ENCODE measurements at places on chromosomes 6 and 20.

GRCh38 chr6:88013015-88013414 lies 34.6 kb upstream of the SPACA1 start:
- DNase-seq, result no peak

- DNase-seq, result no peak
Observed at GRCh38 chr6:157551041-157551832, 170.2 kb downstream of the ZDHHC14 start.

GRCh38 chr6:5112066-5112799 lies 27.1 kb downstream of the PPP1R3G start:
- no peak for DNase-seq

GRCh38 chr6:24125980-24126379 lies at the start of gene NRSN1:
TSS of gene NRSN1 (plus strand) at chr6:24126215. CDS start at chr6:24134328, 8,113 bp downstream.
- peak; percentile 8 for DNase-seq

DNA sequence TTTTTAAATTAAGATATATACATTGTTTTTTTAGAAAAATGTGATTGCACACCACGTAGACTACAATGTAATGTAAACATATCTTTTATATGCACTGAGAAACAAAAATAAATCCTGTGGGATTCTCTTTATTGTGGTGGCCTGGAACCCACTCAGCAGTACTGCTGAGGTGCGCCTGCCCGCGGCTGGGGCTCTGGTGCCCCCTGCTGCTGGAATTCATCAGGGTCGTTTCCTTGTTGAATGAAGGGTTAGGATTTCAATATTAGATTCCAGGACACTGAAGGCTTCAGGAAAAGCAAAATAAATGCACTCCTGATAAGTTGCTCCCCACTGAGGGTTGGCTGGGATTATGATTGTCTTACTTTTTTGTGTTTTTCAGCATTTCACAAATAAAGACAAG lies 175.8 kb upstream of the GGTLC1 start:
- peak; percentile 45 for DNase-seq

DNA sequence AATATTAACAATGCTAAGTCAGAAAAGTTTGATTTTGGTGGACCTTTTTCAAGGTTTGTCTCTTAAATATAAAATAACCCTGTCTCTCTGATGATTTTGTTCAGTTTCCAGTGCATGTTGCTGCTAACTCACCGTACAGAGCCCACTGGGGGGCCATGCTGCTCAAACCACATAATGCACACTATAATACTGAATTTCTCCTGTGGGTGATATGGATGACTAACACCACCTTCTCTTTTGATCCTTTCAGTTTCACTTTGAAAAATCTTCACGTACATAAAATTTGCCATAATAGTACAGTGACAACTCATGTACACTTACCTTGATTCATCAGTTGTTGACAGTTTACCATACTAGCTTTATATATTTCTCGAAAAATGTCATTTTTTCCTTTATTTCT lies 506.6 kb upstream of the MAN1A1 start:
- peak; percentile 8 for DNase-seq

DNA sequence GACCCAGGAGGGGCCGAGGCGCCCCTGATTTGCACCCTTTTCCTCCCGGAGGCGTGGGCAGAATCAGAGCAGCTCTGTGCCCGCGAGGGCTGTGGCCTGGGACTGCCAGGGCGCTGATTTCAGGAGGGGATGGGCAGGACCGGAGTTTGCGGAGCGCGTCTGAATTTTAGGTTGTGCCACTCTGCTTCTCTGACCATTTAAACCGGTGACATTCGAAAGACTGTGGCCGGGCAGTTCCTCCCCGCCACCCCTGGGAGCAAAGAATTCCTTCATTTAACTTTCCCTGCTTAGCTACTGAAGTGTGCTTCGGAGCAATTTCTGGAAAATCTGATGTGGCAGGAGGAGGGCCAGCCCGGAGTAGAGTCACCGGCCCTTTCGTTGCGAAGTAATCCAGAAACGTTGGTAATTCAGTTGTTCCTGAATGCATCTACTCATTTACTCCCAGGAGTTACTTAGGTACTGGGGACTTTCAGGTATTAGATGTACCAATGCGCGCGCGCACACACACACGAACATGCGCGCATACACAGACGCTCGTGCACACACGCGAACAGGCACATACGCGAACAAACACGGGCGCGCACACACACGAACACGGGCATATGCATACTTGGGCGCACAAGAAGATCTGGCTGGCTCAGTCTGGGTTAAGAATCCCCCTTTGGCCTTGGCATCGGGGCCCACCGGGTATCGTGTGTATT lies 568 bp downstream of the CCDC170 start:
- DNase-seq, result peak; percentile 30

- no peak for DNase-seq
Observed at GRCh38 chr6:44192428-44193041, 24.2 kb upstream of the MYMX start.

GRCh38 chr6:132811276-132811675 lies 3.1 kb upstream of the RPS12 start:
- no peak for DNase-seq

GRCh38 chr20:51383891-51384510 lies 158.5 kb downstream of the NFATC2 start:
- no peak for DNase-seq

- no peak for DNase-seq
Observed at GRCh38 chr6:146803601-146804000, 204.8 kb downstream of the ADGB start.

GRCh38 chr6:33692078-33692759 lies 19.3 kb downstream of the UQCC2 start:
- no peak for DNase-seq

DNA sequence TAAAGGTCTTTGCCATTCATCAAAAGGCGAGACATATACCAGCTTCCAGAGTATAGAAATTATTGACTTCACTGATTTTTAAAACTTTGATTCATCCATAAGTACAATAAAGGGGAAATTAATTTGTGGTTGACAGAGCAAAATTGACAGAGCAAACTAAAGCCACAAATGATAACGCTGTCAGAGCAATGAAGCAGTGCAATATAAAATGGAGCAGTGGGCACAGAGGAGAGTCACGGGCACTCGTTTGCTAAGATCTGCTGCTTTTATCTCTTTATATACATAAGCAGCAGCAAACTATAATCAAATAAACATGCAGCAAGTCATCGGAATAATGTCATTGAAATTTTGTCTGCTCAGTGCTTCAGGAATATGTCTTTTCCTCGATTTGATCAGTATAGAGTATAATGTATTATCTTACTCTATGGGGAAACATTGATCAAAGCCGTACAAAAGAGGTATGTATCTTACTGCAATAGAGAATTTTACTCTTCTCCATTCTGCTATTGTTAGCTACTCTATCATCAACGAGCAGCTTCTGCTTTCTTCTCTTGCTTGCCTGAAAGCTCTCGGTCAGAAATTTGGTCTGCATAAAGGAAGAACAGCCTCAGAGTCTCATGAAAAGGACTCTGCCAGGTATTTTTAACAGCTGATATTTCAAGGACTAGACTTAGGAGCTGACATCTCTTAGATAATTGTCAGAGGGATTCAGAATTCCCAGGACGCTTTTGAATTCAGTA lies 546.0 kb upstream of the ARID1B start:
- DNase-seq, result no peak

- DNase-seq, result no peak
Observed at GRCh38 chr6:74941424-74941823, 264.4 kb downstream of the COL12A1 start.

DNA sequence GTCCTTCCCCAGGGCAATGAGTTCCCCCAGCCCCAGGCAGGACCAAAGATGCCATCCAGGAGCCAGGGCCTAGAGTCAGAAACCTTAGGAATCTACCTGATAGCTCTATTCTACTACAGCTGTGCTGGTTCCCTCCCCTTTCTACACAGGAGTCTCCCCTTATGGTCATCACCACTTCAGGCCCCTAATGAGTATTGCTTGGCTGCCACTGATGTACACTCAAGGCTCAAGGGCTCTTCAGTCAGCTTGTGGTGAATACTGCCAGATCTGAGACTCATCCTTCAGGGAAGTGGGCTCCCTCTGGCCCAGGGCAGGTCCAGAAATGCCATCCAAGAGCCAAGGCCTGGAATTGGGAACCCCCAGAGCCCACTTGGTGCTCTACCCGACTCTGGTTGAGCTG lies 248.6 kb downstream of the ALDH8A1 start:
- DNase-seq, result no peak

- no peak for DNase-seq
Observed at GRCh38 chr6:105035299-105035698, 78.4 kb downstream of the LIN28B start.

- DNase-seq, result no peak
Observed at GRCh38 chr6:62284725-62285124, 1.3 kb downstream of the KHDRBS2 start.

GRCh38 chr6:83976037-83976755 lies 57.4 kb upstream of the MRAP2 start:
- no peak for DNase-seq

DNA sequence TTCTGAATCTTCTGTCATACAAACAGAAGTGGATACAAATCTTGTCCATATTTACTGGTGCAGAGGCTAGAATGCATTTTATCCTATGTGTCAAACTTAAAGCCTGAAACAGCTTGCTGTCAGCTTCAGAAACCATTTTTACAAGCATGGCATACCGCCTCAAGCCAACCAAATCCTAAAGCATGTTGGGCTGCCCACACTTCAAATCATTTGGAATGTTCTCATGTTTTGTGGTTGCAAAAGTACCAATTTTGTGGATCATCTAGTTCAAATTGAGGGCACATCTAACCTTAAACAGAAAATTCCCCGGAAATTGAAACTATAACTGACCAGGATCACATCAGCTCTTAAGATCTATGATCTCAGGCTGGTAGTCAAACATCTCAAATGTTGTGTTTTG lies 3.2 kb downstream of the GPR63 start:
- DNase-seq, result no peak

GRCh38 chr20:45857882-45858216 lies 435 bp downstream of the ZSWIM3 start:
- peak; percentile 54 for DNase-seq

DNA sequence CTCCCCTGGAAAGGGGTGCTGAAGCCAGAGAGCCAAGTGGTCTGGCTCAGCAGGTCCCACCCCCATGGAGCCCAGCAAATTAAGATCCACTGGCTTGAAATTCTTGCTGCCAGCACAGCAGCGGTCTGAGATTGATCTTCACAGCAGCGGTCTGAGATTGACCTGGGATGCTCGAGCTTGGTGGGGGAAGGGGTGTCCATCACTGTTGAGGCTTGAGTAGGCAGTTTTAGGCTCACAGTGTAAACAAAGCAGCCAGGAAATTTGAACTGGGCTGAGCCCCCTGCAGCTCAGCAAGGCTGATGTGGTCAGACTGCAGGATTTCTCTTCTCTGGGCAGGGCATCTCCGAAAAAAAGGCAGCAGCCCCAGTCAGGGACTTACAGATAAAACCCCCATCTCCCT lies 41.3 kb upstream of the B3GAT2 start:
- no peak for DNase-seq

DNA sequence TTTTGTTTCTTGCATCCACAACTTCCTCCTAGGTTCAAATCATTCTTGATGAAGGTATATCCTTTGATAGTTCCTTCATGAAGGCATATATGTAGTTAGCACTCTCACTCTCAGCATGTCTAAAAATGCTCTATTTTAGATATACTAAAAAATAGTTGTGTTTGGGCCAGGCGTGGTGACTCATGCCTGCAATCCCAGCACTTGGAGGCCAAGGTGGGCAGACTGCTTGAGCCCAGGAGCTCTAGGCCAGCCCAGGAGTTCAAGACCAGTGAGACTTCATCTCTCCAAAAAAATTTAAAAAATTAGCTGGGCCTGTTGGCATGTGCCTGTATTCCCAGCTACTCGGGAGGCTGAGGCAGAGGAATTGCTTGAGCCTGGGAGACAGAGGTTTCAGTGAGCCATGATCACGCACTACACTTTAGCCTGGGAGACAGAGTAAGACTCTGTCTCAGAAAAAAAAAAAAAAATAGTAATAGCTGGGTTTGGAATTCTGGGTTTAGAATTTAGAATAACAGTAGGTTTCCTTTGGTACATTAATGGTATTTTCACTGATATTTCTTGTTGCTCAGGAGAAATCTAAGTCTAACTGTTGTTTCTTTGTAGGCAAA lies 7.0 kb downstream of the SERAC1 start:
- DNase-seq, result no peak

DNA sequence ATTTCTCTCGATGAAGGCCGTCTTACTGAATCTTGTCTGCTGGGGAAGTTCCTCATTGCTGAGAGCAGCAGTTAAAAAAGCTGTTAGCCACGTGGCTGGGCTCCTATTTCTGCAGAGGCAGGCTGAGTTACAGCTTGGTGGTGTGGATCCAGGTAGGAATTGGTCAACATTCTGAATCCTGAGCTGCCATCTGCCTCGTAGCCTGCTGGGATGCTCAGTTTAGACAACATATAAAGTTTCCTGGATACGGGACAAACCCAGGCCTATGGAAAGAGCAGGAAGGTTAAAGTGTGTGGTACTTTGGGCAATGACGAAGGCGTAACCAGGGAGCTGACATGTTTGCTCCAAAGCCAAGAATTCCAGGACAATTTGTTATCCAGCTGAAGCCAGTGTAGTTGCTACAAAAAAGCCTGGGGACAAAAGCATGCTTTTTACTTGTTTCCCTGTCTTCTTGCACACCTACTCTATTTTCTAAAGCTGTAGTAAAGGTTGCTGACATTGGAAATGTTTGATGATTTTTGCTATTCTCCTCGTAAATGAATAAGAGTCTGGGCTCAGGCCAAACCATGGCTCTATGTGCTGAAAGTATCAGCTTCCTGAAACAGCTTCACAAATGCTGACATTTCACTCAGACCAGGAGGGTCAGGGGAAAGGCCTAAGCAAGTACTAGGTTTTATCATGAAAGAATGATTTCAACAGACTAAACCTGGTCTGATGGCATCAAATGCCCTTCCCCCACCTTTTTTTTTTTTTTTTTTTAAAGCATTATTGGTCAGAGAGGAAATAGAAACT lies 12.4 kb upstream of the MYLK2 start:
- DNase-seq, result no peak

GRCh38 chr6:38349795-38350194 lies 289.9 kb downstream of the BTBD9 start:
- DNase-seq, result no peak

DNA sequence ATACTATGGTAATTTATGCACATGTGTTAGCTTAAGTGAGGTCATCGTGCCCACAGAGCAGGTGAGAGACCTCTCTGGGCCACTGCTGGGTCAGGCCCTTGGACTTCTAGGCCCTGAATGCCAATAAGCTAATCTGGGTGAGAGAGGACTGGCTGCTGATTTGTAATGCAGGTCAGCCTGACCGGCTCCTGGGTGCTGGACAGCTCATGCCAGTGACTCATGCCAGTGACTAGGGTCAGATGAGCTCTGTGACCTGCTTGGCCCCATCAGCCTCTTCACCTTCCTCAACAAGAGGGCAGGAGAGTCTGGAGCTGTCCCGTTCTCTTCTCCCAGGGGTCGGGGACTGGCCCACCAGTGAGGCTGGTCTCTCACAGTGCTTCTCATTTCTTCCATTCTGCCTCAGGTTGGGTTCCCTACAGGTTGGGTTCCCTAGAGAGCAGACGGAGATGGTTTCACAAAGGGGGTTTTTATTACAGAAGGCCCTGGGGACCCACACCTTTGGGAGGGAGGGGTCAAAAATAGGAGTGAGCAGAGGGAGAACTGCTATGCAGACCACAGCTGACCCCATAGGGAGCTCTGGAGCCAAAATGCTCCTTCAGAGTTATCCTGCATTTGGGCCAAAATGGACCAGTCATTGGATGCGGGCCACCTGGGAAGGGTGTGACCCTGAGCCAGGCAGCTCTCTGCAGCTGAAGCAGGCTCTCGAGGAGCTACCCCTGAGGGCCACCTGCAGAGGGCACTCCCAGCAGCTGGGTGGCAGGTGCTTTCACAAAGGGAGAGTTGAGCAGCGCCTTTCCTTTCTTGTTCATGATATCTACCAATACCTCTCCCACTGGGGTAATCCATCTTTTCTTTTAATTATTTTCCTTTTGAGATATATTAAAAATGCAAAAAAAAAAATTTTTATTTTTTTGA lies 2.2 kb upstream of the OXT start:
- no peak for DNase-seq
